Suppressor macrophage treated with lipopolysaccharide for 1 hour (primary cell): ENCODE measurements at places on chromosomes 7 and 10.

DNA sequence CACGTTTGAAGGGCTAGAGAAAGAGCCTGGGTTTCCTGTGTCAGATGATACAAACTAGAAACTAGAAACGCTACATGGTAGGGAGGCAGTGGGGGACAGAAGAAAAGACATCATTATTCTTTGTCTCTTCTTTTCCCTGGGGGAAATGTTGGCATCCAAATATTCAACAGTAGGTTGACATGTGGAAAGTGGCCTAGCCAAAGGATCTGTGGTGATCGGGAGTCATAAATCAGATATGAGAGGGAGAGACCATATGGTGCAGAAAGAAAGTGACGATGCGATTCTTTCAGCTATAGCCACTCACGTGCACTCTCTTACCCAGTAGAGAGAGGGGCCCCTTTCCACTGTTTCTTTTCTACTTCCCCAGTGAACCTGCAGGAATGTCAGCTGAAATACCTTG is 964.7 kb downstream of the LRMDA start:
- no peak for DNase-seq

DNA sequence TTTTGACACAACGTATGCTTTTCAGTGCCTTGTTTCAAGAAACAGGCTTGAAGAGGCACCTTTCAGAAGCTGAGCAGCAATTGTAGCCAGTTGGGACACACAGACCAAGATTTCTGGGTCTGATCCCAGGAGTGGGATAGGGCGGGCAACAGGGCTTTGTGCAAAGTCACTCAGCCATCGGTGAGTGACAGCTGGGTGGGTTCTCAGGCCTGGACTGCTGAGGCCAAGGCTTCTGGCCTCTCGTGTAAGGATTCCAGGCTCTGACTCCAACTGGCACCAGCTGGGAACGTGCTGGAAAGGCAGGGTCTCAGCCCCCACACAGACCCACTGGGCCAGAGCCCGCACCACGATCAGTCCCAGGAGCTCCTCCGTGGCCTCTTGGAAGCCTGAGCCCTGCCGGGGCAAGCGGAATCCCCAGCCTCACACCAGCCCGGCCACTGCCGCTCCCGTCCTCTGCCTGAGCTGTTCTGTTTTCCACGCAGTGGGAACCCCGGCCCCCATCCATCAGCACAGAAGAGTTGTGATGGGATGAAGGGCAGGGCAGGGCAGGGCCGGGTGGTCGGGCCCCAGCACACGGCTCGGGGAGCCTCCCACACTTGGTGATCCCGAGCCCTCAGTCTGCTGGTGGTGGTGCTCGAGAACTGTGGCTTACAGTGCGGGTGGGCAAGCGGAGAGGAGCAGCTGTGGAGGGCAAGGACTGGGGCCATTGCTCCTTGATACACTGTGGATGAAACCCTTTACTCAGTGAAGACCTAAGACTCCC is 46.8 kb downstream of the VIPR2 start:
- no peak for DNase-seq

- DNase-seq, result no peak
Measured at GRCh38 chr10:119253433-119254174, 46.2 kb downstream of the GRK5 start.

DNA sequence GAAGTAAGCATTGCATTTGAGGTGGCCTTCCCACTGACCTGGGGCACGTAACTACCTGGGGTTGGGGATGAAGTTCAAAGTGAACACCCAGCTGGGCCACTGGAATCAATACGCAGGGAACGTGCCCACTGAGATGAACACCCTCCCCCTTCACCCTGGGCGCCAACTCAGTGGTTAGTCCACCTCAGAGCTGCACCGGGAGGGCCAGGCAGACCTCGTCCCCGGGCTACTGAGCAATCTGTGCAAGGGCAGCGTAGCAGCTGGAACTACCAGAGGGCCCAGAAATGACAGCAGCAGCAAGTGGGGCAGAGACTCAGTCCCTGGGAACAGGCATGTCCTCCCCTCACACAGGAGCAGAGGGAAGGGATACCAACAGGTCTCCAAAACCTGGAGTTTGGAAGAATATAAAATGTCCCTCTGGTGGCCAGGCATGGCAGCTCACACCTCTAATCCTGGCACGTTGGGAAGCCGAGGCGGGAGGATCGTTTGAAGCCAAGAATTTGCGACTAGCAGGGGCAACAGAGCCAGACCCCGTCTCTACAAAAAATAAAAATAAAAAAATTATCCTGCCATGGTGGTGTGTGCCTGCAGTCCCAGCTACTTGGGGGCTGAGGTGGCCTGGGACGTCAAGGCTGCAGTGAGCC is 143.9 kb downstream of the SH3PXD2A start:
- no peak for DNase-seq

GRCh38 chr7:69365651-69366192 is 232.6 kb upstream of the AUTS2 start:
- DNase-seq, result no peak

DNA sequence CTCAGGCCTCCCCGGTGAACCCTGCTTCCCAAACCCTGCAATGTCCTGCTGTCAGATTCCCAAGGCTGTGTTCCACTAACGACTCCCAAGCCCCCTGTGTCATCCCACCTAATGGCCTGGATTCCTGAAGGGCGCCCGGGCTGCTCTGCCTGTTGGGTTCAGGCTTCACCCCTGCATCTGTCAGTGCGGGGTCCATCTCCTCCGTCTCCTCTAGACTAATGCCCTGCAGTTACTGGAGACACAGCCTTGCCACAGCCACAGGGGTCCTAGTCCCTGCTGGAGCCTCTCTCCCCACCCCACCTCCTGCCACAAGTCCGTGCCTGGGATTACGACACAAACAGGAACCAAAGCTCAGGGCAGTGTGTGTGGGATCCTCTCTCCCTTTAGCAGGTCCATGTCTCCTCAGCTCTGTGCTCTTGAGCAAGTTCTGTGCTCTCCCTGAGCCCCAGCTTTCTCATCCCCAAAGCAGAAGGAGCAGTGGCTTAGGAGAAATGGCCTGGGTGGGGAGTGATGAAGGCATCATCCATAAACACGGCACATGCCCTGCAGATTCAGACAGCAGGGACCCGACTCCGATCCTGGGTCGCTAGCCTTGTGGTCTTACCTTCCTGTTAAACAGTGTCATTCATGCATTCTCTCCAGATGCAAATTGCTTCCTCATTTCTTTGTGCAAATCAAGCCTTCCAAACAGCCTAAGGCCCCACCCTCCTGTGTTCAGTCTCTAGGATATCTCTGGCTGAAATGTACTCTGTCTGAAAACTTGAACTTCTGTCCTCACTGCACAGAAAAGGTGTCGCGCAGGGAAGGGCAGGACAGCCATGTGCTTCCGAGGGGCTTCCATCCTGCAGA is 8.2 kb upstream of the RBP3 start:
- peak; percentile 10 for DNase-seq

DNA sequence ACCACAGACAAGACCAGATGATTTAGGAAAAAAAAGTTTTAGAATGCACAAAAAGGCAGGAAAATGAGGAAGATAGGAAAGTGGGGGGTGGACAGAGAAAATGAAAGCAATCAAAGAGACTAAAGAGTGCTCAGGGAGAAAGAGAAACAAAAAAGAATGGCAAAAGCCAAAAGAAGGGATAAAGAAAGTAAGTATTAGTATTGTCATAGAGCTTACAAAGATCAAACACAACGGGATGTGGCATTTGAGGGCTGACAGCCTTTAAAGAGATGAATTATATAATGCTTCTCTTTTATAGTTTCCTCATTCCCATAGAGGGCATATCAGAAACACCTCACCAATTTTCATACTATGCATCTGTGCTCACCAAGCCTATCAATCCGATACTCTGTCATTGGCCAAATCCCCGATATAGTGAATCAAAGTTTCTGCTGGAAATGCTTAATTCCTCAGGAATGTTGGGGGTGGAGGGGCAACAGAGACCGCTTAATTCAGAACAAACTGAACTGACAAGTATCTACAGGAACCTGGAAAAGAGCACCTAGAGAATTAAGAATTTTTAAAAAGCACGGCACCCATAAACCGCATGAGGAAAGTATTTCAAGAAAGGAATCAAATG is 2.7 kb downstream of the COG5 start:
- peak; percentile 52 for DNase-seq

DNA sequence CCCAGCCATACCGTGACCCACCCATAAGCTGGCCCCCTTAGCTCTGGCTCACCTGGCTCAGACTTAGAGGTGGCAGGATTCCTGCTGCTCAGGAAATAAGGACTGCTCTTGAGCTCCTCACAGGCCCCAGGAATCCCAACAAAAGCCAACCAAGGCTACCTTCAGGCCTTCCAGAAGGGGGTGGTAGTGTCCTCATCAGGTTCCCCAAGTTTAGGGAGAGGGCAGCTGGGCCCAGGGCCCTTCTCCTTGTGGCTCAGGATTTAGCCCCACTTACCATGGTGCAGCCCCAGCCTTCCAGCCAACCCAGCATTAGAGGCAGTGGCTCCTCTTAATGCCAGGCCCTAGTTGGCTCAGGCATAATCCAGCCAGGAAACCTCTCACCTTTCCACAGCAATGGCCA is 23.5 kb downstream of the NPFFR1 start:
- no peak for DNase-seq

GRCh38 chr10:44581996-44582395 is 197.1 kb upstream of the CXCL12 start:
- no peak for DNase-seq

DNA sequence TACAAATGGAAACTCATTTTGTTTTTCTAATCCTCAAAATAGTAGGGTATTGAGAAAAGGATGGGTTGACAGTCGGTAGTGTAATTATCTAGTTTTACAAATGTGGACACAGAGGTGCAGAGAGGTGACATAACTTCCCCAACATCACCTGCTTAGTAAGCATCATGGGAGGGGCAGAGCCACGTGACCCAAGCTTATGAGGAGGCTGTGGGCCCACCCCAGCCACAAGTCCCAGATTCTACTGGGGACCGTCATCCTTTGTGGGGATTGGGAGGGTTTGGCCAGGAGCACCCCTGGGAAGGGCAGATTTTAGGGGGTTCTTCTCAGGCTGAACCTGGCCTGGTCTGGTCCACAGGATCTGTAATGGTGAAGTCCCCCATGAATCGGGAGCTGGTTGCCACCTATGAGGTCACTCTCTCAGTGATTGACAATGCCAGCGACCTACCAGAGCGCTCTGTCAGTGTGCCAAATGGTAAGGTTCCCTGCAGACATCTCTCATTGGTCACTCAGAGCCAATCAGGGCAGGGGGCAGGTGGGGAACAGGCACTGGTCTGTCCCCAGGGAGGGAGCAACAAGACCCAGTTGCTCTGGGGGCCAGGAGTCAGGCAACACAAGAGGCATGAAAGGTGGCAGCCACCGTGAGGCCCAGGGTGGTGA is 23.6 kb upstream of the VSIR start:
- DNase-seq, result no peak

DNA sequence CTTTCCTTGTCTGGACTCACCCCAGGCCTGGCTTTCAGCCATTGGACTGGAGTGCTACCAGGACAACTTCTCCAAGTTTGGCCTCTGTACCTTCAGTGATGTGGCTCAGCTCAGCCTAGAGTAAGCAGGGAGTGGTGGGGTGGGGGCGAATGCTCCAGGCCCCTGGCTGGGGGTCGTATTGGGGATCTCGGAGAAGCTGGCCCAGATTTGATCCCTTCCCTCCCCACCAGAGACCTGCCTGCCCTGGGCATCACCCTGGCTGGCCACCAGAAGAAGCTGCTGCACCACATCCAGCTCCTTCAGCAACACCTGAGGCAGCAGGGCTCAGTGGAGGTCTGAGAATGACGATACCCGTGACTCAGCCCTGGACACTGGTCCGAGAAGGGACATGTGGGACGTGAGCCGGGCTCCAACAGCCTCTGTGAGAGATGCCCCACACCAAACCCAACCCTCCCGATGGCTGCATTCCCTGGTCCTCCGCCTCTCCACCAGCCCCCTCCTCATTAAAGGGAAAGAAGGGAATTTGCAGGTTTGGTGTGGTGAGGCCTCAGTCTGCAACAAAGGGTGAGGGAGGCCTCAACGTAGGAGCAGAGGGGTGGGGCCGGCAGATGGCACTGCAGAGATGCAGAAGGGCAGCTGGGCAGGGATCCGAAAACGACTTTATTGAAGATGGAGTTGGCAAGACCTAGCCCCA is 14.8 kb downstream of the TRPV6 start:
- no peak for DNase-seq

- DNase-seq, result peak; percentile 62
Measured at GRCh38 chr10:102504179-102504975, 605 bp downstream of the SUFU start.

GRCh38 chr10:6242089-6242488 is 39.4 kb downstream of the PFKFB3 start:
- DNase-seq, result no peak

DNA sequence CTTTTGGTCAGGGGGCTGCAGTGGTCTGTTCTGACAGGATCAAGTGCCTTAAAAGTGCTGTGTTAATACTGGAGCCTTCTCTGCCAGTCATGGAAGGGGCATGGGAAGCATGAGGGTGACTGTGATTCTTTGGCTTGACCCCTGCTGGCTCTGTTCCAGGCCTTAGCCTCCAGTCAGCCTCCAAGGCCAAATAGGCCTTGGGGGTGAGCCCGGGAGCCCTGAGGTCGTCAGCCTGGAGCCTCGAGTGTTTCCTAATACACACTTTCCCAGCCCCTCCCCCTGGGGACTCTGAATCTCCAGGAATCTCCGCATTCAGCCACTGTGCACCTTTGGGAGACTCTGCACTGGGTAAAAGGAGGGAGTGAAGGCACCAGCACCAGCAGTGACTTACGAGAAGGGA is 10.0 kb downstream of the HKDC1 start:
- no peak for DNase-seq
